Fibroblast of the aortic adventitia (primary cell): ENCODE measurements at places on chromosomes 16 and 17.
A peak's percentile ranks its signal among the peaks of the same experiment; 100 is the strongest.

GRCh38 chr17:51475730-51476129 lies 215.4 kb downstream of the UTP18 start:
- no peak for DNase-seq

DNA sequence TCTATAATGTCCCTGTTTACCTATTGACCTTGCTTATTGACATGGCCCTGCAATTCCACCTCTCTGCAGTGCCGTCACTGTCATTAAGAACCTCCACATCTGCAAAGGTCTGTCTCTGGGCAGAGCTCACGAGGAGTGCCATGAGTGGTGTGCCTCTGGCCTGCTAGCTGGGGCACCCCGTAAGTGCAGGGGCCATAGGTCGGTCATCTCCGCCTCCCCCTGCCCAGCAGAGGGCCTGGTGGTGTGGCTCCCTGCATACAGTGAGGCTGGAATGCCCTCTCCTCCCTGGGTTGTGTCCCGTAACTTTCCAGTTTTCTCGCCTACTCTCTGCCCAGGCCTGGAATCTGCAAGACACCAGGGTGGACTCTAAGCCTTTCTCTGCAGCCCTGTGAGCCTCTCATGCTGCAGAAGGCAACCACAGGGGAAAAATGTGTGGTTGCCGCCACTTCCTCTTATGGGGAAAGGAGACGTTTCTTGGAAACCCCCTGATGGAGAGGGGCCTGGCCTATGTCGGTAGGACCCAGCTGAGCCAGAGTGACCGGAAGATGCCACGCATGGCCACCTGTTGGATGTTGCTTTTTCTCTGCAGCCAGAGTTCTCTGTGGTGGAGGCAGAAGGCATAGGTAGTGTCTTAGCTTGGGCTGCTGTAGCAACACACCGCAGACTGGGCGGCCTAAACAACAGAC lies 2.7 kb upstream of the SNX20 start:
- no peak for DNase-seq

DNA sequence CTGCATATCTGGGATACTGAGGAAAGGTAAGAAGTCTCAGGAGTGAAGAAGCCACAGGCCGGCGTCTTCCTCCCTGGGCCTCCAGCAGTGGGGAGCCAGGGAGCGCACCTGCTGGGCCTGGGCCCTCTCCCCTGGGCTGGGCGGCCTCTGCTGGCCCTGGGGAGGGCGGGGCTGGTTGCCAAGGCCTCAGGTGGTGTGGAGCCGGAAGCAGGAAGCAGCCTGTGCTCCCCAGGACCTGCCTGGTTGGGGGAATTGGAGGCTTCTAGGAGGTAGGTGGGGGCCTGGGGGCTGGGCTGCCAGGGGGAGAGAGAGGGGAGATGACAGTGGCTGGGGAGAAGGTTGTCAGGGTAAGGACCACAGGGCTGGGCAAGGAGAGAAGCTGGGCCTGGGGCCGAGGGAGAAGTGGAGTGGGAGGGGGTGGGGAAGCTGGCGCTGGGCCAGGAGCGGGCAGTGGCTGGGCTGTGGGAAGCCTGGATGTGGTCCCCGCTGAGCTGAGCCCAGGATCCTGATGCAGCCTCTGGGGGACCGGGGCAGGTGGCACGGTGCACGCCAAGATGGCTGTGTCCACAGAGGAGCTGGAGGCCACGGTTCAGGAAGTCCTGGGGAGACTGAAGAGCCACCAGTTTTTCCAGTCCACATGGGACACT lies at the start of gene SMIM22:
SMIM22 (plus strand) TSS at position 189 of the 647 bp plus-strand sequence; CDS start at position 555, 366 bp downstream.
- DNase-seq: no peak

DNA sequence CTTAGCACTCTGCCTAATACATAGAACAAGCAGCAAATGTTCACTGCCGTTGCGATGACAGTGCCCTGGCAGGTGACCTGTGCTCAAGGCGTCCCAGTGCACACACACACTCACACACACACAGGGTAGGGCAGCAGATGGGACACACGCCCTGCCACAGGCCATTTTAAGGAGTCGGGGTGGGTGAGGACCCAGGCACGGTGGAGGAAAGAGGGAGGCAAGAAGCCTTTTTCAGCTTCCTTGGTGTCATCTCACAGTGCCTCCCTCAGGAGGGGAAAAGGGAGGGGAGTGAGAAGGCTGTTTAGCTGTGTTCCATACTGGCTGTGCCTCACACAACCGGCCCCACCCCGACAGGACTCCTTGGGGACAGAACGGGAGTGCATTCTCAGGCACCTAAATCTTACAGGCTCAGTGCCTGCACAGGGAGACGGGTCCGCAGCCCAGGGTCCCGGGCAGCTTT lies 1.5 kb downstream of the PITPNM3 start:
- DNase-seq: no peak

DNA sequence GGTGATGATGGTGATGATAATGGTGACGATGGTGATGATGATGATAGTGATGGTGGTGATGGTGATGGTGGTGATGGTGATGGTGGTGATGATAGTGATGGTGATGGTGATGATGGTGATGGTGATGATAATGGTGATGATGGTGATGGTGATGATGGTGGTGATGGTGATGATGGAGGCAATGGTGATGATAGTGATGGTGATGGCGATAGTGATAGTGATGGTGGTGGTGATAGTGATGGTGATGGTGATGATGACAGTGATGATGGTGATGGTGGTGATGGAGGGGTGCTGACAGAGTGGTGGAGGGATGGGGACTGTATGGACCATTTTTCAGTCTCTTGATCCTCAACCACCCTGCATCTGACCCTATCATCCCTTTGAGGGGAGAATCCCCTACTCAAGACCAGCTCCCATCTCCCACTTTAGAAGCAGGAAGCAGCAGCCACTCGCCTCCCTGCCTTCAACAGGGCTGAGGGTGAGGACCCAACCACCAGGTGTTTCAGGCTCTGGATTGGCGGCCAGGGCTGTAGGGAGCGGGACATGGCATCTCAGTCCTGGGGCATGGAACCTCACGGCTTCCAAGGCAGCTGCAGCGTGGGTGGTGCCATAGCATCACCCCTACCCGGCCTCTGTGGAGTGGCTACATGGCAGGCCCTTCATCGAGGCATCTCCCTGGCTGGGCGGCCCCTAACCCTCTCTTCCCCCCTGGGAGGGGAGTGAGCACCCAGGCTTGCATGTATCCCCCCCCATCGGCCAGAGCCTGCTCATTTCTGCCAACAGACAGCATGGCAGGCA lies 4.5 kb downstream of the FSCN2 start:
- no peak for DNase-seq

DNA sequence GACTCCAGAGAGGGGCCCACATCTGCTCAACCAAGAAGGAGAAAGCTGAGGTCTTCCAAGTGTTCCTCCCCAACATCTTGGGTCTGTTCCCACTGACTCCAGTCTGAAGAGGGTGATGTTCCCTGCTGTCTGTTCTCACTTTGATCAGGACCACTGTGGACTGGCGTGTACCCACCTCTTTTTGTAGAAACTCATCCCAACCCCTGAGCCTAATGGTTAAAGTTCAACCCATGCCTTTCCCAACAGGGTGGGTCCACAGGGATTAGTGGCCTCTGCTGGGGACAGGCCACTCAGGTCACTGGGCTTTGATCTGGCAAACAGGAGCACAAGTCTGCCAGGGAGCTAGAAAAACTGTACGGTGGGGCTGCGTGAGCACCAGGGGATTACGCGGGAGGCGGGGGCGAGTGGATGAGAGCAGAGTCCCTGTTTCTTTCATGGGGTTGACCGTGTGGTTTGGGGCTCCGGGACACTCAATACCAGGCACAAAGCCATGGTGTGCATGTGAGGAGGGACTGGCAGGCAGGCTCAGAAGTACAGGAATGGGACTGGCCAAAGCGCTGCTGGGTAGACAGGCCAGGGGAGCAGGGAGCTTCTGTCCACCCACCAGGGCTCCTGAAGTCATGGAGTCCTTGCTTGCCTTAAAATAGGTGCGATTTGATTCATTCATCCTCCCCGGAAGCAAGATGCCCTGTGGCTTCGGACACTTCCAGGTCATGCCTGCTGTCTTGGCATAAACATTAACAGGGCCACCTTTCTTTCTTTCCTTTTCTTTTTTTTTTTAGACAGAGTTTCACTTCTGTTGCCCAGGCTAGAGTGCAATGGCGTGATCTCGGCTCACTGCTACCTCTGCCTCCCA lies at the start of gene CA5A:
CA5A (minus strand) TSS at position 155 of the 856 bp plus-strand sequence; CDS start at position 76, 79 bp downstream.
- DNase-seq: no peak

GRCh38 chr16:25713785-25714570 lies 22.2 kb downstream of the HS3ST4 start:
- no peak for DNase-seq

- DNase-seq: peak; percentile 69
These were observed 503 bp upstream of the PLCD3 start for GRCh38 chr17:45132572-45133463.

GRCh38 chr17:7241090-7241733 lies 1.0 kb downstream of the GABARAP start:
- peak; percentile 52 for DNase-seq

DNA sequence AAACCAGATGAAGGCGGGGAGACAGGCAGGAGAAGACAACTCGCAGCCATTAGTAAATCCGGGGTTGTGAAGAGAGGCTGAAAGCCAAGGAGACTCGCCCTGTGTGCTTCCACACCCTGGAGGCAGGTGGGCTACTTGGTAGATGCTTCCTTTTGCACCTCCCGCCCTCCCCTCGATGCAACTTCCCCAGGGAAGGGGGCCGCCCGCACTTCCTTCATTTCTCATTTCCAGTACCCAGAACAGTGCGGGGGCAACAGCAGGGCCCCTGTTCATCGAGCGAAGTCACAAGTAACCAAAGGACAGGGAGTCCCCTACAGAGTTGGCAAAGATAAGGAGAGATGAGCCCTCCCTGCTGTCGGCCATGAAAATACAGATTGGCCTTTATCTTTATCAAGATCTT lies 25.0 kb downstream of the CCDC40 start:
- no peak for DNase-seq

- DNase-seq: peak; percentile 36
These were observed 4.3 kb upstream of the NAGLU start for GRCh38 chr17:42531455-42532354.

GRCh38 chr17:72270273-72270924 lies 149.6 kb downstream of the SOX9 start:
- DNase-seq: peak; percentile 61

GRCh38 chr16:15970743-15971439 lies 21.5 kb downstream of the ABCC1 start:
- DNase-seq: no peak

GRCh38 chr16:86975445-86975844 lies 341.7 kb downstream of the C16orf95 start:
- DNase-seq: peak; percentile 93

DNA sequence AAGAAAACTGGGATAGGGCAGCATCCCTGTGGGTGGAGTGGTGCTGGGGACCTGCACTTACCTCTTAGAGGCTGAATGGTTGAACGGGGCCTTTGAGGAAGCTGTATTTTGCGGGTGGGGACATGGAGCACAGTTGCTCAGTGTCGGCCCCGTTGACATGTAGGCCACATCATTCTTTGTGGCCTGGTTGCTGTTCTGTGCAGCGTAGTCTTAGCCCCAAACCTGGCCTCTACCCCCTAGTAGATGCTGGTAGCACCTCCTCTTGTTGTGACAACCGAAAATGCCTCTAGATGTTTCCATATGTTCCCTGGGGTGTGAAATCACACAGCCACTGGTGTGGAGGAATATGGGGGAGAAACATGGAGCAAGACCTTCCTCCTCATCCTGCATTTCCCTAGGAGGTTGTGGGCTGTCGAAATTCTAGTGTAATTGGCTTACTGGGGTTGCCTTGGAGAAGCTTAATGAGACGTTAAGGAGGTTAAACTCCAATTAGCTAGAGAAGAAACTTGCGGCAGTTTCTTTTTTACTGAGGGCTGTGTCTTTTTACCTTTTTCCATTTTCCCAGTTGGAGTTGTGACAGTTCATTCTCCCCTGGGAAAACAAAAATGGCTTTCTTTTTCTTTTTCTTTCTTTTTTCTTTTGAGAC lies 9.4 kb downstream of the ABCC1 start:
- no peak for DNase-seq

DNA sequence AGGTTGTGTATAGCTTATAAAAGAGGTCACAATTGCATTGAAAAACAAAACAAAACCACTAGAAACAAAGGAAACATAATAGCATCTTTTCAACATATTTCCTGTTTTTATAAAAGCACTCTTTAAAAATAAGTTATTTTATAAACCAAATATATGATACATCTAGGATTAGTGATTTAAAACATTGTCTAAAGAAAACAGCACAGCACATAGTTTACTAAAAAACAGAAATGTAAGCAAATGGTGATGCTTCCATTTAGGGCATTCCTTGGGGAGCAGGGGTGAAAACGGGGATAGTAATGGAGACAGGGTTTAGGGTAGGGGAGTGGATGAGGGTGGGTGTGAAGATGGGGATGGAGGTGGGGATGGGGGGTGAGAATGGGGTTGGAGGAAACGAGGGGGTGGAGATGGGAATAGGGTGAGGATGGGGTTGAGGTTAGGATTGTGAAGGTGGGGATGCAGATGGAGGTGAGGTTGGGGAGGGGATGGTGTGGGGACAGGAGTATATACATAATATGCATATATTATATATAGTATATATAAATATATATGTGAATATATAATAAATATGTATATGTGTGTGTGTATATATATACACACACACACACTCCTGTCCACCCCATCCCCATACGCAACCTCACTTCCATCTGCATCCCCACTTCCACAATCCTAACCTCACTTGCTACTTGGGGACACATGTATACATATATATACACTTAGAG lies 1519.5 kb downstream of the CDH11 start:
- DNase-seq: no peak

DNA sequence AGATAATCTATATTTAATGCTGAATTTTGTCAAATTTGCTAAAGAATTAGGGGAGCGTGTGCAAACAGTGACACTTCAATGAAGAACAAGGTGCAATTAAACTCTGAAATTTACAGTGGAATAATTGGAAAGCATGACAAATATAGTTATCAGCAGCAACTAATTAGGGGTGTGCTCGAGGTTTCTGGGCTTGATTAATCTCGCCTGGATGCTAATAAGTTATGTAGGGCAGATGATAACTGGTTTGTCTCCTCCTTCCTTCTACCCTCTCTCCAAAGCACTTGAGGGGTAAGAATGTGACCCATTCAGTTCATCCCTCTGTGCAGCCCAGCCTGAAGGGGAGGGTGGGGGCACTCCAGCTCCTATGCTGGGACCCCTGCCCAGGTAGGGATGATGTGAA lies 21.9 kb downstream of the MRM1 start:
- DNase-seq: no peak

GRCh38 chr17:39002991-39003715 lies 36.0 kb upstream of the FBXO47 start:
- peak; percentile 94 for DNase-seq

DNA sequence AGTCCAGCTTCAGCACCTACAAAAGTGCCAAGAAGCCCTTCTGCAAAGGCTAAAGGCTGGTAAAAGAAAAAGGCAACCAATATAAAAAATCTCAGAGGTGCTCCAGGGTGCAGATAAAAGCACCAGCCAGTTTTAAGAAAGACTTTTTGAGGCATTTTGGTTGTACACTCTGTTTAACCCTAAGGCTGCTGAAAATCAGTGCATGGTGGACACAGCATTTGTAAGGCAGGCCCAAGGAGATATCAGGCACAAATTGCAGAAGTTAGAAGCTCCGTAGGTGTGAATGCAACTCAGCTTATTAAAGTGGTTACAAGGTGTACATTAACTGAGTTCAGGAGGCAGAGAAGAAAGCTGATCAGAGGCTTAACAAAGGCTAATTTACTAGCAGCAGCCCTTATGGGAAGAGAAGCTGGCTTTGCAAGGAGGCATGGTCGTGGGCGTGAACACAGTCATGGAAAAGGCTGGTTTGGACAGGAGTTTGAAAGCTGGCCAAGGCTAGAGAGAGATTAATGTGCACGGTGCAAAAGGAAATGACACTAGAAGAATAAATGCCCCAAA lies 21.1 kb downstream of the ACSM1 start:
- DNase-seq: no peak
